AG09319 (cell line): ENCODE measurements at places on chromosomes 12 and 14.
A peak's percentile ranks its signal among the peaks of the same experiment; 100 is the strongest.

DNA sequence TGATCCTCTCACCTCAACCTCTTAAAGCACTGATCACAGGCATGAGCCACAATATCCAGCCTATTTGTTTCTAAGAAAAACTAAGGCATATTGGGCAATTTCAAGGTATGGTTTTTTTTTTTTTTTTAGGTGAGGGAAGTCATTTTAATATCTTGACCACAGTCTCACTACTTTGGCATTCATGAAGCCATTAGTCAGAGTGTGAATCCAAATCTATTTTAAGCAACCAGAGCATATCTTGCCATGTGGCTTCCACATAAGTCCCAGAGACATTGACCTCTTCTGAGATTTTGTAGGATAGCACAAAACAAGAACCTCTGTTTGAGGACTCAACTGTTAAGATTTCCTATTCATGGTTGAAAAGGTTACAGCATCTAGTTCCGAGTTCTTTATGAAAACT lies 130.3 kb upstream of the RBM19 start:
- no peak for DNase-seq

DNA sequence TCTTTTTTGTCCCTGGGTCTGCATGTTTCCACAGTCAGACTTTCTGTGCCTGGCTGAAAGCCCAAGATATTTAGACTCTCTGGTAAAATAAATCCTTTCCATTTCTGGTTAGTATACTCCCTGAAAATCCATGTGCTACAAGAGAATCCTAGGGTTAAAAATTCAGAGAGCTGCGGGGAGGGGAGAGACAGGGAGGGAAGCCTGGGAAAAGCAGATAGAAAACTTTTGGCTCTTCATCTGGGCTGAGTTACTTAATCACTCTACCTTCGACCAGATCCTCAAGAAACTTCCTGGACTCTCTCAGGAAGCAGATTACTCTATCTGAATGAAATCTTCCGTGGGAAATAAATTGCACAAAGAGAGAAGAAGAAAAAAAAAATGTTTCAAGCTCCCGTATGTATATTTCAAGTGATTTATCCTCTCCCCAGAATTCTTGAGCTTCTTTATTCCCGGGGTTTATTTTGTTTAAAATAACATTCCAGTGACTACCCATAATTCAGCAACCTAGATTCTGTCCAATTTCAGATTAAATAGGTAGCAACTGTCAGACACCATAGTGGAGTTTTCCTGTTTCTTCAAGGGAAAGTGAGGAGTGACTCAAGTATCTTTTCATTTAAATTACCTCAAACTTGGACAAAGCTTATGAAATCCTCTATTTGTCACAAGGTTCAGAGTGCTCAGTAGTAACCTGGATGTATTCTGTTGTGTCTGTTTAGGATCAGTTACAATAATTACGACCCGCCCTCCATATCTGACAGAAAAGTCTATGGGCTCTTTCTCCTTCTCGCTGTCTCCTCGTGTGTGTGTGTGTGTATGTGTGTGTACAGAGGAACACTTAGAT lies 163.7 kb downstream of the MYRFL start:
- peak; percentile 22 for DNase-seq

GRCh38 chr14:103073367-103073875 lies 10.6 kb upstream of the LBHD2 start:
- DNase-seq: no peak

GRCh38 chr12:105234197-105234596 lies 1.8 kb downstream of the APPL2 start:
- no peak for DNase-seq

GRCh38 chr14:77088219-77088618 lies 9.8 kb upstream of the CIPC start:
- DNase-seq: no peak

DNA sequence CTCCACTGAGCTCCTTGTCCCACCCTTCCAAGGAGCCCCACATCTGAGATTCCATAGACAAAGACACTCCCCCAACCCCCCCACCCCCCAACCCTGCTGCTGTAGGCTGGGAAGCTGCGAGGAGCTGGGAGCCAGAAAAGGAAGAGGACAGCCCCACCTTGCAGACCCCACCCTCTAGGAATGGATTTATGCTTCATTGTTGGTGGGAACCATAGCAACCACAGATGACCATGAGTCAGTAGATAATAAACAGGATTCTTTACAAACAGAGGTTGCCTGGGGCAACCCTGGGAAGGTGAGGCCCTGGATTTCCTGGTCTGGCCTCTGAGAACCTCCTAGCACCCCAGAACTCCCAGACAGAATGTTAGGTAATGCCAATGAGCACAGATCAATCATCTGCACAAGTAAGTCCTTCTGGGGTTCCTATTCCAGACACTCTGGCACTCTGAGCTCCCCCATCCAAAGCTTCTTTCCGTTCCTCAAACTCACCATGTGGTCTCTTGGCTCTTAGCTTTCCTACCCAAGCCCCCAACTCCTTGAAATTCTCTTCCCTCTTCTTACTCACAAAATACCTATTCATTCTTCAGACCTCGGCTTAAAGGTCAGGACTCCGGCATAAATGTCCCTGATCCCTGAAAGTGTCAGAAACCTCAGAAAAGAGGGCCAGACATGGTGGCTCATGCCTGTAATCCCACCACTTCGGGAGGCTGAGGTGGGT lies 15.2 kb upstream of the PLEKHG6 start:
- DNase-seq: peak; percentile 72

DNA sequence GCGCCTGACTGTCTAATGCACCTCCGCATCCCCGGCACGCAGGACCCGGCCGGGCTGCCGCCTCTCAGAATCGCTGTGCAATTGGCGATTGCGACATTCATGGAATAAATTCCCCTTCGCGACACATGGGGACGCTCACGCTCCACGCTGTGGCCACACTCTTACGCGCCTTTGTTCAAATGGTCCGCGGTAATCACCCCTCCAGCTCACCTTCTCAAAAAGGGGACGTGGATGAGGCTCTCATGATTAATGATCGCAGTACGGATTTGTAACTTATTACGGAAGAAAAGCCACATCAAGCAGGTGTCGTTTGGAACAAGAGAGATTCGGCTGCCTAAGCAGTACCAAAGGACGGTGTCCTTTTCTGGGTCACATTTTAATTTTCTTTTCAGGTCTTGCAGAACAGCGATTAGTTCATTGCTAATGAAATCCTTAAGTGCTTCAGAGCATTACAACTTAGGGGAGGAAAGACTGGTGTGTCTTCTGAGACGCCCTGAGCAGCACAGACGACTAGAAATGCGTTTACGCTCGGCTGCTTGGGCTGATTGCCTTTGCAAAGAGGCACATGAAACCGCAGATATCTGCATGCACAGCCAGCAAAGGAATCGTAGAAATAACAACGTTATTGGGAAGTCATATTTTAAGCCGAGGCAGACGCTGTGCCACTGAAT lies 37.3 kb upstream of the ADGRD1 start:
- no peak for DNase-seq

GRCh38 chr12:64918344-64918743 lies 93.9 kb downstream of the TBC1D30 start:
- no peak for DNase-seq

DNA sequence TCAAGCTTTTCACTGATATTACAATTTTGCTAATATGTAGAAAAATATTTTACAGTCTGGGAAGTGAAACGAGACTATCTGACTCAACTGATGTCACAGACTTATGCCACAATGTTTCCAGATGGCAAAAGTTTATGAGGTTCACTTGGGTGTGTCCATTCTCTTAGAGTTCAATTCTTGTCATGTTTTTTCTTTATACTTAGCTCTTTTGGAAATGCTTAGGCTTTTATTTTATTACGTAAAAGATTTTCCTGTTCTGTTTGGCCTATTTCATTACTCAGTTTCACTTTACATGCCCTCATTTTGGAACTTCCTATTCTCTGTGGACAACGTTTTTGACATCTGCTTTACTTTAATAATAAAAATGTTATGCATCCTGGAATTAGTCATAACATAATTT lies 2.1 kb upstream of the PDZRN4 start:
- DNase-seq: no peak

GRCh38 chr14:36585100-36585499 lies 2.7 kb upstream of the NKX2-8 start:
- no peak for DNase-seq

DNA sequence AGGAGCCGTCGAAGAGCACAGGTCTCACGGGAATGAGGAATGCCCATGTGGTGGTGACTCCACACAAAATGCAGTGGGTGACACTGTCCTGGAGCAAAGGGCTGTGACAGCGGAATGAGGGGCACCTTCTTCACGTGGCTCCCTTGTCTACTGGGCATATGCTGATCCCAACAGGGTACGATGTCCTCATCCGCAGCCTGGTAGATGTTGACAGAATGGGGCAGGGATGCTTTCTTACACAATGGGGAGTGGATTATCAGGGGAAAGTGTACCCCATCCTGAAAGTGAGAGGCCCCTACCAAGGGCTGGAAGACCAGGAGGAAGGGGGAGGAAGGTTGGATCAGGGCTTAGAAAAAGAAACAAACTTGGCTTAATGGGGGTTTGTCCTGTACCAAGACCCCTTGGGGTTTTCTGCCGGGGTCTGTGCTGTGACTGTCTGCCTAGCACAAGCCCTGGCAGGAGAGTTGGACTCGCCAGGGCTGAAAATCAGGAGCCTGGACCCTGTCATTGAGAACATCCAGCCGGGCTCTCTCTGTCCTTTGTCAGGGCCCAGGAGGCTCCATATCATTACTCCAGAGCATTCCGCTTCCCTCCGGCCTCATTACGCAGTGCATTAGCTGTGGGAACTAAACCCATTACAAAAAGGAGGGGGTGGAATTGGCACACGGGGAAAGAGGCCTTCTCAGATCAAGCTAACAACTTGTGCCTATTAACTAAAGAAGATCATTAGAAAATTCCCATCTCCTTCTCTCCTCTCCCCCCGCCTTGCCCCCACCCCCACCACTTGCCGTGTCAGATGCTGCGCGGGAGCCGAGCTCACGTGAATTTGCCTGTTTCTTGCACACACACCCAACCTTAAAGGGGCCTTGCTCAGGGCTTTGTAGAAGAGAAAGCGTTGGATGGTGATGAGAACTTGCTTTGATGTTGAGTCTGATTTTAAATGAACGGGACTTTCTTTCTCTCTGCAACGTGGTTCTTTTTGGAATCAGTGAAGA lies 171.8 kb upstream of the PARP11 start:
- no peak for DNase-seq

DNA sequence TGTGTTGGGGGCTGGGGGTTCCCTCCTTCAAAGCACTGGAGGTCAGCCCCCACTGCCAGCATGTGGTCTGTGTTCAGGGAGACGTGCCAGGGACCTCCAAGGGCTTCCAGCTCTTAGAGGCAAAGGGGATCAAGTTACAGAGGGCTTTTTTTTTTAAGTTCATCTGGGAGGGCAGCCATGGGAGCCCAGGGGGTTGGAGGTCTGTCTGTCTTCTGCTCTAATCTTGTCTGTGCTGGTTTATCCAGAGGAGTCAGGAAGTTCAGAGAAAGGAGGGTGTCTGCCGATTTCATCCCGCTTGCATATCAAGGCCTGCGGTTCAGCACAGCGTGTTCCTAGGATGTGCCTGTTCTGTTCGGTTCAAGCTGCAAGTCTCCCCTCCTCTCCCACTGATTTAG lies 72.2 kb downstream of the TMEM132C start:
- DNase-seq: no peak

DNA sequence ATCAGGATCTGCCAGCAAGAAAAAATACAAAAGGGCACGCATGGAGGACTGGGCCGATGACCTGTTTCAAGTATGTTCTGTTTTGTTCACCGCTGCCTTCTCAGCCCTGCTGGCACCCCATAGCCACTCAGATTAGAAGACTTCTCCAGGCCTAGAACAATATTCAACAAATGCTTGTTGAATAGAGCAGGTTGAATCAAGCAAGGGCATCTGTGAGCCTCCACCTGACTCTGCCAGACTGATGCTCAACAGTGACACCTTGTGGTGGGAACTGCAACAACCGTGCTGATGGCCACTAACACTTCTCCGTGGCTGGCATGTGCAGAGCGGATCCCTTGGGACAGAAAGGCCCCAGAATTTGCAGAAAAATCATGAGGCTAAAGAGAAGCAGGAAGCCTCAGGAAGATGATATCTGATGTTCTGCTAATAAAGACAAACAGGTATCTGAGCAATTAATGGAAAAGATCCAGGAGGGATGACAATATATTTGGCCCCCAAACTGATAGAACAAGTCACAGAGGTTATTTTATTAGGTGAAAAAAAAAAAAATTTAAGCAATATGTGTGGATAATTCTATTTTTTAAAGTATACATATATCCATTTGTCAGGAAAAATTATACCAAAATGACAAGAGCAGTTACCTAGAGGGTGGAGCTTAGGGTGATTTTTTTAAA lies 114.3 kb downstream of the KSR2 start:
- DNase-seq: no peak

GRCh38 chr14:86790408-86791364 lies 1202.3 kb downstream of the GALC start:
- no peak for DNase-seq

- no peak for DNase-seq
These were observed 9.3 kb downstream of the EIF5 start for GRCh38 chr14:103343164-103343879.

DNA sequence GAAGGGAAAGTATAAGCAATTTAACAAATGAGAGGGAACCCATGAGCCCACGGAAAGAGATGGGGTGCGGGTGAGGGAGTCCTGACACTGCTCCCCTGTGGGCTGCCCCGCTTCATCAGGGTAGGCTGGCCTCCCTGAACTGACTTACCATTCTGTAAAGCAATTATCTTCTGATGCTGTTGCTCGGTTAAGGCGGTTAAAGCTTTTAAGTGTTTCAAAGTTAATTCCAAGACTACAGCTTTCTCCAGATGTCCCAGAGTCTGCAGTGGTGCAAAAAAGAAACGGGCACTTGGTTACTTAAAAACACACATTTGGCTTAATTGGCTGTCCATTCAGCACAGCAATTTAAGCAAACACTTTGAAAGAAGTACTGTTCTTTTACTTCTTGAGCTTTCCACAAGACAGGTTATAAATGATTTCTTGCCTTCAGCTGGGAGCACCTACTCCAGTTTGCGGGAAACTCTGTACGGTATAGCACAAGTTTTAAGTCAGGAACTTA lies 1.3 kb downstream of the BHLHE41 start:
- DNase-seq: no peak

- no peak for DNase-seq
These were observed 69.9 kb downstream of the SUDS3 start for GRCh38 chr12:118446247-118446646.
